Urothelium cell line (cell line): ENCODE measurements at places on chromosomes 3 and 15.

GRCh38 chr15:71329497-71330260 lies 214.4 kb downstream of the THSD4 start:
- peak; percentile 67 for DNase-seq

DNA sequence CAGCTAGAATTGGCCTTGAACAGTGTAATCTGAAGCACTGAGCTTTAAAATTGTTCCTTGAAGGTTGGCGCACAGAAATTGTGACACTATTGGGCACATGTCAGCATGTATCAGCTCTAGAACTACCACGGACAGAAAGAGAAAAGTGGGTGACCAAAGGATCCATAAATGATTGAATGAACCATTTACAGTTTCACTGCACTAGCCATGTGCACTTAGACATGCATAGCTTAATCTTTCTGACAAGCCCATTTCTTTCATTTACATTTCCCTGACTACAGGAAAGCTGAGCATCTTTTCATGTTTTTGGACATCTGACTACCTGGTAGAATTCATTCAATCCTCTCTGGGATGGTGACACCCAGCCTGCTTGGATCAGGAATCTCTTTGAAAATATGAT lies 36.2 kb downstream of the NUDT16 start:
- DNase-seq: no peak

GRCh38 chr3:50303013-50303815 lies at the start of gene HYAL1:
HYAL1 (minus strand) TSS chr3:50303574; CDS start chr3:50302956, 618 bp downstream.
- DNase-seq: no peak

DNA sequence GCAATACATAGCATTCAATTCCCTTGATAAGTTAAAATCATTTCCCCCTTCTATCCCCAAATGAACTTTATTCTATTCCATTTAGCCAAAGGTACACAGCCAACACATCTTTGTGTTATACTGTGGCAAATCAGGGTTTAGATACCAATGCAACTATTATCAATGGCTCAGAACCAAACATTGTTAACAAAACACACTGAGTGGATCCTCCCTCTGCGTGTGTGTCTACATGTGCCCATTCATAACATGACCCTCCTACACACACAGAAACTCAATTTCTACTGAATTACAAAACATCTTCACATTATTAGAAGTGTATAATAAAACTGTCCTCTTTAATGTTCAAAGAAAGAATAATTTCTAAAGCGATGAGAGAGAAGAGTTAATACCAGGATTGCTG lies 1.3 kb downstream of the TTBK2 start:
- DNase-seq: no peak

GRCh38 chr15:91253605-91254004 lies 153.5 kb downstream of the SV2B start:
- DNase-seq: no peak

DNA sequence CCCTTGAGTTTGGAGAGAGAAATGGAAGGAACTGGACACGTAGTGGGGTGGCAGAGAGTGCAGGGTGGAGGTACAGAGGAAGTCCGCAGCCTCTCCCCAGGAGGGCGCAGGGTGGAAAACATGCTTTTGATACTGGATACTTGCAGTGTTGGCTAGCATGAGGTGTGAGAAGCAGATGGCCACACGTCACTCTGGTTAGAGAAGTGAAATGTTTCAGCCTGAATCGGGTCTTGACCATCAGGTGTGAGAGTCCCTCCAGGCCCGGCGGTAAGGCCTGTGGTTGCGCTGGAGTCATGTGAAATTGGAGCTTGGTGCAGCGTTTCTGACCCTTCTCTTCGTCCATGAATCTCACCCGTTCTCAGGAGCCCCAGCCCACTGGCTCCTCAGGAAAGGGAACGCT lies 93.1 kb downstream of the GABRG3 start:
- DNase-seq: no peak

DNA sequence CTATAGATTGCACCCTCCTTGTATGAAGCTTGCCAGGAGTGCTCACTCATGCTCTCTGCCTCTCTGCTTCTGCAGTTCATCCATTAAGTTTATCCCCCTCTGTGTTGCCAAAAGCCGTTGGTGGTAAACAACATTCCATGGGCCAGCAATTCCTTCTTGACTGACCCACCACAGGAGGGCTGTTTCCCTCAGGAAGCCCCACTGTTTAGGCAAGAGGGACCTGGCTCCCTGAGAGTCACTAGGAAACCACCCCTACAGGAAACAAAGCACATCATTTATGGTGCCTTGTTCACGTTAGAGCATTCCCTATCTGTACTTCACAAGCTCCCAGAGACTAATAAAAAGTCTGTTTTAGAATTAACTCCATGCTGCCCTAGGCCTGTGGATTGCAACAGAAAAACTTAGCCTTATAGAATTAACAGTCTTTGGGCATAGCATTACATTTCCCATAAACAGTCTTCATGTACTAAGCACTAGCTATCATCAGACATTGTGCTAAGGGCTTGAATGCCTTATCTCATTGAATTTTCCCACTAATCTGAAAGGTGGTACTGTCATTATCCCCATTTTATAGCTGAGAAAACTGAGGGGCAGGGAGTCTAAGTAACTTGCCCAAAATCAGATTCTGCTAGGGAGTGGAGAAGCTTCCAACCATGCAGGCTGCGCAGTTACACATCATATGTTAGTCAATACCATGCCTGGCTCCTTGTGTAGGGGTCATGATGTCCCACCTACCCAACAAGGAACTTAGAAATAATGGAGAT lies 149.9 kb downstream of the SHQ1 start:
- no peak for DNase-seq

- no peak for DNase-seq
Observed at GRCh38 chr3:148178503-148178902, 519.2 kb upstream of the AGTR1 start.

DNA sequence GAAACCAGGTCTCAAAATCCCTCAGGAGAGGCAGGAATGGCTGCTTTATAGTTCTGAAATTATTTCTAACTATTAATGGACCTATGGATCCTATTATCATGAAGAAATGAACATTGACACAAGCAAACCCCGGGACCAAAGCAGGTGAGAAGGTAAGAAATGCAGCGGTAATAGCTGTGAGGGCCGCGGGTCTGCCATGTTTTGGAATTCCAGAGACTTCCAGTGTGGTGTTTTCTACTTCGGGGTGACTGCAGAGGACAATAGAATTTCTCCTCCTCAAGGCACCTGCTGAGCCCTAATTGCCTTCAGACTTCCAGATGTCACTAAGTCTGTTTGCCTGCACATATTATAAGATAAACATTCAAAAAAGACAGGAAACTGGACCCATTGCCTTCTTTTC lies 437.4 kb downstream of the GABRG3 start:
- no peak for DNase-seq

GRCh38 chr3:21041621-21042020 lies 709.4 kb downstream of the ZNF385D start:
- no peak for DNase-seq

GRCh38 chr3:188337232-188337631 lies 183.3 kb downstream of the LPP start:
- DNase-seq: no peak

DNA sequence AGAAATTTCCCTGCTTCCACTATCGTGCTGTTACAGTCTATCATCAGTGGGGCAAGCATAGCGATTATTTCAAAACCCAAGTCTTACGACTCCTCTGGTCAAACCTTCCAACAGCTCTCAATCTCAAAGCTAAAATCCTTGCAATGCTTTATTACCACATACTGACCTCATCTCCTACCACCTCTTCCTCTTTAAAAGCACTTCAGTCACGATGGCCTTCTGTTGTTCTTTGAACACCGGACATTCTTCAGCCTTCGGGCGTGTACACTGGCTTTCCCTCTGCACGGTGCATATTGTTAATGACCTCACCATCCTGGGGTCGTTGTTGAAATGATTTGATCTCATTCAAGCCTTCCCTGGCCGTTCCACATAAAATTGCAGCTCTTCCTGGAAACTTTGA lies 31.1 kb downstream of the MAGEL2 start:
- peak; percentile 18 for DNase-seq

- no peak for DNase-seq
Observed at GRCh38 chr3:106438887-106439286, 570.1 kb upstream of the CBLB start.

- DNase-seq: no peak
Observed at GRCh38 chr15:49468481-49468839, 45.4 kb downstream of the FGF7 start.

- DNase-seq: no peak
Observed at GRCh38 chr15:34927726-34928125, 41.8 kb downstream of the AQR start.

- no peak for DNase-seq
Observed at GRCh38 chr15:64766058-64766457, 9.3 kb downstream of the RBPMS2 start.

DNA sequence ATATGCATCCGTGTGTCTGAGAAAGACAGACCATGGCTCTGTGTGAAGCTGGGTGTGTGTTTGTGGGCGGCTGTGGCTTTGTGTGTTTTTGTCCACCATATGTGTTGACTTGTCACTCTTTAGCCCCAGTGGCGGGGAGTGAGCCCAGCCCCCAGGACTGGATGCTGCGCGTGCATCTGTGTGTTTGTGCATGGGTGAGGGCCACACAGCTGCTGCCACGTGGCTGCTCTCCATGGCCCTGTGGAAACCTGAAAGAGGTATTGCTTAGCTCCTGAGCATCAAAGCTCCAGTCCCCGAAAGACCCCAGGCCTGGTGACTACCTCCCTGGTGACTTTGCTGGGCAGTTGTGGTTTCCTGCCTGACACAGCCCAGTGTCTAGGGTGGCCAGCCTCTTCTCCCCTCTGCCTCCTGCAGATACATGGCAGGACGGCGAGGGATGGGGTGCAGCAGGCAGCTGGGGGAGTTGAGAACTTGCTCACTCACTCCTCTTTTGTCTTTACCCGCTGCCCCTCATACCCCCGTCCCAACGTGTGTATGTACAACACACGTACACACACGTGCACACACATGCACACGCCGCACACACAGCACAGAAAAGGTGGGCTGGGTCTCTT lies 6.5 kb downstream of the EPHB3 start:
- DNase-seq: no peak

DNA sequence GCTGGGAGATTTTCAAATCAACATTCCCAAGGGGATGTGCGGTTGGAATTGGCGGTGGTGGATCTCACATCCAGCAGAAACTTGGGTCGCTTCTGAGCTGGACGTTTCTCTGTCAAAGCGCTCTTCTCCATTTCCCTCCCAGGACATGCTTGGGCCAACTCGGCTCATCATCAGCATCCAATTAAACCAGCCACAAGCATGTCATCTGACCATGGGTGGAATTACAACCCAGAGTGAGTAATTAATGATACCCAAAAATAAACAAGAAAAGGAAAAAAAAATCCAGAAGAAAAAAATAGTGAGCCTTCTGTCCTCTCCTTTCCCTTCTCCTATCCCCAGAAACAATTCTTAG lies 111.2 kb downstream of the XXYLT1 start:
- DNase-seq: no peak

DNA sequence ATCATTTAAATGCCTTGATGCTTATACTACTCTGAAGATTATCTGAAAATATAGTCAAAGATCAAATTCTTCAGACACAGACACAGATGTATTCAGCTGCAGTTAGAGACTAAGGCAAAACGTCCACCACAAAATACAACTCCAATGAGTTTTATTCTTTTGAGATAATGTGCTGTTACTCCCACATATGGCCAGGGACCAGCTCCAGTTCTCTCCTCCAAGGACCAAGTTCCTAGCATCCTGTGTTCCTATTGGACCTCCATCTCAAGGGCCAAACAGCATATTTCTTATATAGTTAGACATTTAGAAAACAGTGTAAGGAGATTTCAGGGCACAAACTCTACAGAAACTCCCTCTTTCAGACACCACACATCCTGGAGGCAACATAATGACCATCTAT lies 27.1 kb downstream of the IP6K1 start:
- DNase-seq: no peak

DNA sequence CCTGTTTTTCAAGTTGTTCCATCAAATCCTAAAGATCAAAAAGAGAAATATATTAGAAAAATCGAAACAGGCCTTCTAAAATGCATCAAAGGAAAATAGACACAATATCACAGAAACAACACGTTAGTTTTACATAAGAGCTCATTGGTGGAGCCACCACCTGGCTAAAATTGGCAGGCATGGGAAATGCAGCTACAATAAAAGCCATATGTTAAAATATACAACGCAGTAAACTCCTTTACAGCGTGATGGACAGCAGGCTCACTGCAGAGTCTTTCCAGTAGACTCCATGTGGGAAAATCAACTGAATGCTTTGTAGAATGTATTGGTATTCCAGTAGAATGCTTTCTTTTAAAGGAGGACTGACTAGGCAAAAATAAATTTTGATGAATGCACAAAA lies 40.9 kb upstream of the MYO5C start:
- no peak for DNase-seq

DNA sequence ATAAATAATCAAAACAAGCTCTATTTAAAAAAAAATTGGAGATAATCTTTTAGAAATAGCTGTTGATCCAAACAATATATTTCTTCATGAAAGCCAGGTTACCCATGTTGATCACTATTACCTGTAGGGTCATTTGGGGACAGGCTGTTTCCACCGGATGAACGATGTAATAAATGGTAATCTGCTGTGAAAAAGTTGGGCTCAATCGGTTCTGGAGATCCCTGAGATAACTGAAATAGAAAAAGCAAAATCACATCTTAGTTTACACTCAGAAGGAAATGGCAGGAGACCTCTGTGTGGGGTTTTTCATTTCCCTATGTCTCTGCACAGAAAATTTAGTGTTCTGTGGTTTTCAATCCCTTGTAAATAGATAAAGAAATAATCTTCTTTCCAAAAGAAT lies 249.5 kb downstream of the NEK10 start:
- no peak for DNase-seq

DNA sequence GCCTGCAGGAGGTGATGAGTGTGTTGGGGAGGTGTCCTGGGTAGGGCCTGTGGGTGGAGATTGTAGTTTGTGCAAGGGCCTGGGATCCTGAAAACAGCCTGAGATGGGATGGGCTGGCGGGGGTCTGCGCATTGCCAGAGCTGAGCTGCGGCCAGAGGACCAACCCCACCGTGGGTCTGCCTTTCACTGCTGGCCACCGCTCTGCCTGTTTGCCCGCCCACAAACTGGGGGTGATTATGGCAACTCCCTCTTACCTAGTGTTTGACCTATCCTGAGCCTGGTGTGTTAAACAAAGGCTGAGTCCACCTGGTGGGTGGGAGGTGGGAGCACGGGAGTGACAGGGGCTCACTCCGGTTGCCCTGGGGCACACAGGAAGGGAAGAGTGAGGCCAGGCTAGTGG lies 9.8 kb downstream of the ABTB1 start:
- no peak for DNase-seq

- no peak for DNase-seq
Observed at GRCh38 chr15:79629687-79630086, 197.6 kb downstream of the MINAR1 start.

GRCh38 chr3:169110633-169111032 lies 552.9 kb downstream of the MECOM start:
- DNase-seq: no peak

GRCh38 chr3:195828762-195829161 lies 17.0 kb upstream of the MUC4 start:
- no peak for DNase-seq

DNA sequence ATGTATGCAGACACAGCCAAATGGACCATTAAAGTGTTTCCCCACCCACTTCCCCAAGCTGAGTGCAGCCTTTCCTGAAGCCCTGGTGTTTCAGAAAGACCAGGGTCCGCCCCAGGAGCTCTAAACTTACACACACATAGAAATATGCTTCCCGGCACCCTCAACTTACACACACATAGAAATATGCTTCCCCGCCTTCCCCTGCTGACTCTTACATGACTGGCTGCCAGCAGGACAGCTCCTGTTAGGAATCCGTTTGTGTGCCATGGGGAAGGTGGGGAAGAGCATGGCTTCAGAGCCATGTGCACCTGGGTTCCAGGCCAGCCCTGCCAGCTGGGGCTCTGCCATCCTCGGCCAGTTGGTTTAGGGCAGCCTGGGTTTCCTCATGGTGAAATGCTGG lies 3.6 kb downstream of the CLEC3B start:
- DNase-seq: no peak

- DNase-seq: no peak
Observed at GRCh38 chr15:68561901-68562300, 16.9 kb upstream of the CORO2B start.
